Ammon's horn (tissue), 1 donor: ENCODE measurements at places on chromosomes 1 and 21.

DNA sequence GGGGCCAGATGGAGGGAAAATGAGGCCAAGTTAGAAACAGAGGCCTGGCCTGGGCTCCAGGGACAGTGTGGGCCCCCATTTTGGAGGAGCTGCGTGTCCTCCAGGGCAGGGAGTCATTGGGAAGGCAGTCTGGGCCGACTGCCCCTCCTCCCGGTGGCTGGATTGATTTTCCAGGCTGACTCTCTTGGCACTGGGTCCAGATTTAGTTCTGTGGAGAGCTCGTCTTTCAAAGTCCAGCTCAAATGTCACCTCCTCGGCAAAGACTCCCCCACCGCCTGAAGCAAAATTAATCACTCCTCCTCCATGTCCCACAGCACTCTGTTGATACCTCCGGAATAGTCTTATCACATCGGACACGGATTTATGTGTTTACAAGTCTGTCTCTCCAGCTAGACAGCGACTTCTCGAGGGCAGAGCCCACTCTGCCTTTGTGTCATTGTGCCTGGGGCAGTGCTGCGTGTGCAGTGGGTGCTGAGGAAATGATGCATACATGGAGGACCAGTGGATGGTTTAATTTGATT, 175.1 kb downstream of the CAMTA1 start:
- DNase-seq: no peak

DNA sequence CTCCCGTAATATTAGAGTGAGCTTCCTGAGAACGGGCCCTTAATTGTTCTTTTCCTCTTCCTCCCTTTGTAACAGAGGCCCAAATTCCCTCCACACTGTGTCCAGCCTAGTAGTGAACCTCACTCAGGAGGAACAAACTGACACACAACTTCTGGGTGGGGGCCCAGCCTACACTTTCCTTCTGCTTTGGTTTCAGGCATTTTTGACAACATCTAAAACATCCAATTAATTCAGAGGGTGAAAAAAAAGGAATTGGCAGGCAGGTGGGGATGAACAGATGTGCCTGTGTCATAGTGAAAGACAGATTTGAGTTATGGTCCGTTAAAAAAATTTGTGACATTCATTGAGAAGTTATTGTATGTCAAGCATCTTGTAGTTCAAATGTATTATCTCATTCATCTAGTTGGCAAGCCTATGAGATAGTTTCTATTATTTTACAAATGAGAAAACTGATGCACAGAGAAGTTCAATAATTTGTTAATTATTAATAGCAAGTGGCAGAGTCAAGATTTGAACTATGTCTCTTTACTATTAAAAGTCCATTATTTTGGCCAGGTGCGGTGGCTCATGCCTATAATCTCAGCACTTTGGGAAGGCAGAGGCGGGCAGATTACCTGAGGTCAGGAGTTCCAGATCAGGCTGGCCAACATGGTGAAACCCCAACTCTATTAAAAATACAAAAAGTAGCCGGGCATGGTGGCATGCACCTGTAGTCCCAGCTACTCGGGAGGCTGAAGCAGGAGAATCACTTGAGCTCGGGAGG, 41.6 kb upstream of the LRIG2 start:
- DNase-seq: no peak

DNA sequence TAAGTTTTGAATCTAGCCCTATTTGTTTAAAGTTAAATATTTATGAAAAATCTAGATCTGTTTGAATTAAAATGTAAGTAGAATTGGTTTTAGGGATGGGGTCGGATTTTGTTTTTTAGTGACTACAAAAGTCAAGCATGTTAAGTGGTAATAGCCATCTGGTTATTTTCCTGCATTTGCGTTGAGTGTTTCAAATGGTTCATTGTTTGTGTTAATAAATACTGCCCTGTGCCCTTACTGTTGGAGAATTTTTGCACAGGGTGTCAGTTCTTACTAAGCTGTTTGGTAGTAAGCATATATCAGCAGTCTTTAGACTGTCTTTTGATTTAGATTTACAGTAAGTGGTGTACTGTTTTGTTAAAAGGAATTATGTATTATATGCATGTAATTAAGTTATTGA, 46.1 kb upstream of the TARS2 start:
- peak; percentile 8 for DNase-seq

- DNase-seq: no peak
These were observed 494 bp downstream of the UBE2J2 start for GRCh38 chr1:1273209-1273511.

- no peak for DNase-seq
These were observed 94.1 kb downstream of the ADARB1 start for GRCh38 chr21:45168522-45168921.

GRCh38 chr1:15364740-15365139, 44.9 kb upstream of the EFHD2 start:
- DNase-seq: no peak

DNA sequence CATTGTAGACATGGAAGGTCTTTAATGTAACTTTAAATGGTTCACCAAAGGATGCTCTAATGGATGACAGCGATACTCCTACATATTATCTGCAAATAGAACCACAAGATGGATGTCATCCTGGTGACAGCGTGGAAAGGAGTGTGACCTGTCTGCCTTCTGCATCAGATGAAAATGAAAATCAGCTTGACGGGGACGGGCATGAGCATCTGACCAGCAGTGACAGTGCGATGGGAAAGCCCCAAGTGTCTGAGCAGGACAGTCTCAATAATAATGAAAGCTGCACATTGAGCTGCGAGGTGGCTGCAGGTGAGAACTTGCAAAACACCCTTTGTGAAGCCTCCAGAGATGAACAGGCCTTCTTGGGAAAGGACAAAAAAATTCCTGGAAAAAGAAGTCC, 25.2 kb downstream of the CNST start:
- DNase-seq: no peak

- DNase-seq: peak; percentile 60
These were observed at the start of gene ELAVL4 for GRCh38 chr1:50108497-50109059. ELAVL4 (plus strand) TSS chr1:50108920; CDS start chr1:50109190, 270 bp downstream.

DNA sequence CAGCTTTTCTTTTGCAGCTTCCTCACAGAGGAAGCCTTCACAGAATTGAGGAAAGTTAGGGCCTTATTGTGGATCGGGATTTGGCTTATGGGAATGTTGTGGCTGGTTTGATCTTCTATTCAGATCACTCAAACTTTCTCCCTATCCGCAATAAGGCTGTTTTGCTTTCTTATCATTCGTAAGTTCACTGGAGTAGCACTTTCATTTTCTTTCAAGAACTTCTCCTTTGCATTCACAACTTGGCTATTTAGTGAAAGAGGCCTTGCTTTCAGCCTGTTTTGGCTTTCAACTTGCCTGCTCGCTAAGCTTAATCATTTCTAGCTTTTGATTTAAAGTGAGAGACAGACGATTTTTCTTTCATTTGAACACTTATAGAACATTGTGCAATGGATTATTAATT, 181.9 kb upstream of the B3GALT2 start:
- no peak for DNase-seq

DNA sequence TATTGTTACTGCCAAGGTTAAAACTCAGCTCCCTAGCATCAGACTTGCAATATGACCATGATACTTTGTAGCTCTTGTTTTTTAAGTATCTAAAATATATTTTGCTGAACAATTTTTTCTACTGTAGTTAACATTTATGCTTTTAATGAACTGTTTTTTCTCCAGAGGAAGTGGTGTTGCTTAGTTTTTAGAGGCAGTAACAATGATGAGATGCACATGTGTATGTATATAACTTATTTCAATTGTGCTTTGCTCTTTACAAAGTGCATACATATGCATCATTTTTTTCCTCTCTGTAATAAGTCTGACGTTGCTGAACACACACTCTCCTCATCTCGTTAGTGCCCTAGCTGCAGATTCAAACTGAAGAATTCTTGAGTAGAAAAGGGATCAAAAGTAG, 418.8 kb downstream of the ZP4 start:
- DNase-seq: no peak

GRCh38 chr1:5475572-5475971, 516.7 kb downstream of the NPHP4 start:
- DNase-seq: no peak

DNA sequence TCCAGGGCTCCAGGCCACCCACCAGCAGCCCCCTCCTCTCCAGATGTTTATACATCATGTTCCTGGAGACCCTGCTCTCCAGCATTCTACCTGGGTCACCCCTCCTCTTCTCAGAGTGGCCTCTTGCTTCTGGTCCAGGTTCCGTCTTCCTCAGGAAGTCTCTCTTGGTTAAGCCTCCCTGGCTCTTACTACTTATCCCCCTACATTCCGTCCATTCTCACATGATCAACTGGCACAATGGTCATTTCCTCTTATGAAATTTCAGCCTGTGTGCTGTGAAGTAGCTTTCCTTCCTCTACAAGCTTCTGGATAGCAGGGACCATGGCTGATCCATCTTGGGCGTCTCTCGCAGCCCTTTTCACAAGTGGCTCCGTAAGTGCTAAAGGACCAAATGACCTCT, 33.9 kb upstream of the ATP2B4 start:
- no peak for DNase-seq

DNA sequence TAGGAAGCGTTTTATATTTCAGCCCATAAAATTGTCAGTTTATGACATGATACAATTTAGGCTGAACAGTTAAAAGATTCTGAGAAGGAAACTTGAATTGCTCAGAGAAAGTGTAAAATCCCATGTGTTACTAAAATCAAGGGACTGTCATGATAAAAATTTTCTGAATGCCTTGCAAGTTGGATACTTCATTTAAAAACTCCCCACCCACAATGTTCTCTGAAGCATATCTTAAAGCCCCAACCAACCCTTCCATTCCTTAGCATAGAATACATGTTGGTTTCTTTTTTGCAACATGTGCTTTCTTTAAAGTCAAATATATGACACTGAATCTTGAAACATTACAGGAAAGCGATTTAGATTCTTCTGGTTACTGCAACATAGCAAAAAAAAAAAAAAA, 97.4 kb downstream of the MRPL39 start:
- no peak for DNase-seq

DNA sequence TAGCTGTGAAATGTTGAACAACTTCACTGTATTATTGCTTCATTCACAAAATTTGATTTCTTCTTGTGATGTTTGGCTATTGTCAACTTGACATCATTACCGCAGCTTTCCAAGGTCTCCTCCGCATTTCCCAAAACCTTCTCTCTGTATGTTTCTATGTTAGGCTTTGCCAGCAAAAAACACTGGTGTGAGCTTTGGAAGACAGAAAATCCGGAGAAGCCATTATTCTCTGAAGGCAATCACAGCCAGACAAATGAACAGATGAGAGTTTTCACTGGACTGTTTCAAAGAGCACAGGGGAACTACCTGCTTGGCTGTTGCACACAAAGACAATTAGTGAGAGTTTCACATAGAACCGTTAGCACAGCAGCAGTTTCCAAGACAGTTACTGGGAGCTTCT, 609.6 kb downstream of the BRINP3 start:
- DNase-seq: no peak

DNA sequence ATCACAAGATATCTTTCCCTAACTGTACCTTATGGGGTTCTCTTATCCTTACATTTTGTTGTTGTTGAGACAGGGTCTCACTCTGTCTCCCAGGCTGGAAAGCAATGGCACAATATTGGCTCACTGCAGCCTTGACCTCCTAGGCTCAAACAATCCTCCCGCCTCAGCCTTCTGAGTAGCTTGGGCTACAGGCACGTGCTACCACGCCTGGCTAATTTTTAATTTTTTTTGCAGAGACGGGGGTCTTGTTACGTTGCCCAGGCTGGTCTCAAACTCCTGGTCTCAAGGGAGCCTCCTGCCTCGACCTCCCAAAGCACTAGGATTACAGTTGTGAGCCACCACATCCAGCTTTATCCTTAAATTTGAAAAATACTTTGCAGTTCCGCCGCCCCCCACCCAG, 10.4 kb downstream of the RERE start:
- no peak for DNase-seq

- no peak for DNase-seq
These were observed 243.9 kb downstream of the KAZN start for GRCh38 chr1:14842361-14842760.

DNA sequence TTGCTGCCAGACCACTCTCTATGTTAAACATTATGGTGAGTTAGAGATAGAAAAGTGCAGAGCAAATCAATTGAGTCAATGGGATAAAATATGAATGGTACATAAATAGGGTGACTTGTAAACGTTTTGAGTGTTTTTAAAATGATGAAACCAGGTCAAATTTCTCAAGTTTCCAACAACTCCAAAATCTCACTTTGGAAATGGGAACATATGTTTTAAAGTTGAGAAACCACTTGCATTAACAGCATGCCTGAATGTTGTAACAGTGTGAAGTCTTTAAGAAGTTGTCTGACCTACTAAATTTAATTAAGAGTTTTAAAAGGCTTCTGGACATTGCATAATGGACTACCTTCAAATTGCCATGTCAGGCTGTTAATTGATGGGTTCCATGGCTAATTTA, 33.6 kb upstream of the RAVER2 start:
- no peak for DNase-seq

- DNase-seq: no peak
These were observed 28.5 kb downstream of the TUFT1 start for GRCh38 chr1:151568626-151569088.

- DNase-seq: no peak
These were observed 26.3 kb upstream of the ACTN2 start for GRCh38 chr1:236659792-236660587.

GRCh38 chr1:93437976-93438605, 9.8 kb upstream of the FNBP1L start:
- DNase-seq: peak; percentile 67

DNA sequence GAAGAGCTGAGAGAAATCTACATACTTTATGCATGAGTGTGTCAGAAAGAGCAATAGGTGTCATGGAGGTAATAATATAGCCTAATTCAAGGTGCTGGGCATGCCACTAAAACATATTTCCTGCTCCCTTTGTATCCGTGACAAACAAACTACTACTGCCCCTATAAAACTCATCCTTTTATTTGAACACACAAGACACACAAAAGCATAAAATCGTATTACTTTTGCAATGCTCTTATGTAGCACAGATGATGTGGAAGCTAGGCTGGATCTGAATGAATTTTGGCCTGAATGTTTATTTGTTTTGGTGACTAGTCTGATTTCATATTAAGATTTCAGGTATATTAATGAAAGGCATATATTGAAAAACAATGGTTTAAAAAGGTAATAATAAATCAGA, 239.3 kb upstream of the NEGR1 start:
- no peak for DNase-seq

GRCh38 chr1:41241354-41241748, 755 bp downstream of the SCMH1 start:
- peak; percentile 49 for DNase-seq

- no peak for DNase-seq
These were observed 15.9 kb downstream of the PYCR2 start for GRCh38 chr1:225908013-225908640.

- no peak for DNase-seq
These were observed 104.0 kb upstream of the OLIG2 start for GRCh38 chr21:32921632-32922230.
